Endodermal cell (in vitro differentiated cells): ENCODE measurements at places on chromosomes 1 and 21. TPM values are rescaled to one million over a fixed set of nuclear protein-coding genes. Genes with fewer than 3 reads are reported as not detected.

GRCh38 chr1:53987880-53988279 lies 30.1 kb downstream of the LDLRAD1 start:
- DNase-seq, result no peak
- H3K4me3 ChIP-seq, result no peak overlapping the region
- no peaks in the 10 kb centered on the region for H3K27me3 ChIP-seq
- no peak overlapping the region for H3K27ac ChIP-seq
- peaks cover under 1% of the 10 kb centered on the region for H3K4me1 ChIP-seq
- H3K36me3 ChIP-seq, result no peaks in the 10 kb centered on the region

GRCh38 chr1:64844609-64845008 lies 99.7 kb downstream of the RAVER2 start:
- no peaks in the 10 kb centered on the region for H3K4me1 ChIP-seq
- H3K4me3 ChIP-seq, result no peak overlapping the region
- H3K27ac ChIP-seq, result no peak overlapping the region
- peaks cover 21% of the 10 kb centered on the region for H3K36me3 ChIP-seq

GRCh38 chr1:20578721-20579395 lies 10.0 kb upstream of the CDA start:
- no peak for DNase-seq
- no peaks in the 10 kb centered on the region for H3K4me1 ChIP-seq
- H3K36me3 ChIP-seq, result no peaks in the 10 kb centered on the region
- no peak overlapping the region for H3K4me3 ChIP-seq
- no peak overlapping the region for H3K27ac ChIP-seq

DNA sequence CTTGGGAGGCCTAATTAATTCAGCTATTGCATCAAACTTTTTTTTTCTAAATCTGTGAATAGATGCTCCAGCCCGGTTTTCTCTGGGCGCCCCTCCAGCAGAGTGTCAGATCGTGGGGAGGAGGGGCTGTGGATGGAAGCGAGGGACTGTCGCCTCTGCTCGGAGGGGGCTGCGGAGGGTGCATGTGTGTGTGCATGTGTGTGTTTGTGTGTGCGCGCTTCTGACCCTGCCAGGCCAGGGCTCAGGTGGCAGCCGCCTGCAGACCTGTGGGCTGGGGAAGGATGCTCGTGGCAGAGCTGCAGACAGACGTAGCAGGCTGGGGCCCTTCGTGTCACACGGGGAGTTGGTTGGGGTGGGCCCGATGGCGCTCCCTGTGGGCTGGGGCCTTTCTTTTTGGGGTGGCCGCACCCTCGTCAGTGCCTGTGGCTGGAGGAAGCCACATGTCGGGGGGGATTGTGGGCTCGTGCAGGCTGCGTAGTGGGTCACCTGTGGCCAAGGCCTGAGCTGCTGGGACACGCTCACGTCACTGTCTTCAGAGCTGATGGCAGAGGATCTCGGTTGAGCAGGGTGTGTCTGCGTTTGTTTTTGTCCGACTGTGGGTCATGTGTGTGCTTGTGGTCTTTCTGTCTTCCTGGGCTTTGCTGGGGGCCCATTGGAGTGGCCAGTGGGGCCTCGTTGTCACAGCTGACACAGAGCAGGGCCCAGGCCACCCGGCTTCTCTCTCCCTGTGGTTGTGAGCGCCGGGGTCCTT lies 2.8 kb downstream of the SKI start:
- peak overlapping the region; percentile 68 for H3K27ac ChIP-seq
- H3K27me3 ChIP-seq, result no peaks in the 10 kb centered on the region
- peaks cover 7% of the 10 kb centered on the region for H3K4me1 ChIP-seq
- H3K4me3 ChIP-seq, result peak overlapping the region; percentile 91

- no peak overlapping the region for H3K27ac ChIP-seq
- H3K4me1 ChIP-seq, result peaks cover 22% of the 10 kb centered on the region
- no peak overlapping the region for H3K4me3 ChIP-seq
Measured at GRCh38 chr1:246068619-246069509, 438.2 kb downstream of the SMYD3 start.

- peak; percentile 47 for DNase-seq
- H3K4me1 ChIP-seq, result peaks cover 21% of the 10 kb centered on the region
- peak overlapping the region; percentile 2 for H3K4me3 ChIP-seq
- H3K27me3 ChIP-seq, result no peaks in the 10 kb centered on the region
- H3K36me3 ChIP-seq, result no peaks in the 10 kb centered on the region
Measured at GRCh38 chr1:175268720-175269119, 76.1 kb upstream of the KIAA0040 start.

The NBPF4 gene
- total RNA-seq, result not detected in 2 replicates

The S100B gene
- not detected in 3 replicates for total RNA-seq

GRCh38 chr1:14994841-14995437 lies 158.6 kb upstream of the TMEM51 start:
- no peaks in the 10 kb centered on the region for H3K4me1 ChIP-seq
- no peak overlapping the region for H3K27ac ChIP-seq
- no peak overlapping the region for H3K4me3 ChIP-seq
- no peaks in the 10 kb centered on the region for H3K27me3 ChIP-seq

- no peak overlapping the region for H3K4me3 ChIP-seq
- no peaks in the 10 kb centered on the region for H3K4me1 ChIP-seq
- H3K27me3 ChIP-seq, result no peaks in the 10 kb centered on the region
- no peaks in the 10 kb centered on the region for H3K36me3 ChIP-seq
Measured at GRCh38 chr1:87250336-87250735, 78.3 kb upstream of the LMO4 start.
